ENCODE measurements at places on chromosomes 5 and 9.

DNA sequence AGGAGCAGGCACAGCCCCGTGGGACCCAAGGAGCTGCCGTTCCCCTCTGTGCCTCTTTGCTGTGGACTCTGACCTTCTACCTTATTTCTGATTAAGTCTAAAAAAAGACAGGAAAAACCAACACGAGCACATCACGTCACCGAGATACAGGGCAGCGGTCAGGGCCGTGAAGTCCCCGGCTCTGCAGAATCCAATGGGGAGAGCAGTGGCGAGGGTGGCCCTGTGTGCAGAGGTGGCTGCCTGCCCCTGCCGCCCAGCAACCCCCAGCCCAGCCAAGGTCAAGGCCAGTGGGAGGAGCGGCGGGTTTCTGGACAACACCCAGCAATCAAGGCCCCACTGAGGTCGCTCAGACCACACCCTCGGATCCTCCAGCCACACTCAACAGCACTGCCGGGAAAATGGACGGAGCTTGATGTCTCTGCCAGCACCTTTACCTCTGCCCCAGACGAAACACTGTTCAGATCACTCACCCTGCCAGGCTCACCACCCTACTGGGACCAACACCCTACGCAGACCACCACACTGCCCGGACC lies 32.7 kb upstream of the SLC9A3 start:
- DNase-seq = no peak

DNA sequence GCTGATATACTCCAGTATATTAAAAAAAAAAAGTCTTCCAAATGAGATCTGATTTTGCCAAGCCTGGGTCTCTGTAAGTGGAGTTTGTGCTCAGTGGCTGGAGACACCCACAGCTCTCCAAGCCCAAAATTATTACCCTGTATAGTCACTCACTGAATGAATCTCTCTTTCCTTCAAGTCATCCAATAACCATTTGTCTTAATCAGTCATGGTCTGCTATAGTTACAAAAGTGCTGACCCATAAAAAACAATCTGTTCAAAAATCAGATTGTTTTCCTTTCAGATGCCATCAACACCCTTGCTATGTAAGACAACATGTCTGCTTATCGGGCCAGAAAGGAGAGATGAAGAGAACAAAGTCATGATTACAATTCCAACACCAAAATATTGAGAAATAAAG lies 159.4 kb upstream of the FST start:
- no peak for DNase-seq

DNA sequence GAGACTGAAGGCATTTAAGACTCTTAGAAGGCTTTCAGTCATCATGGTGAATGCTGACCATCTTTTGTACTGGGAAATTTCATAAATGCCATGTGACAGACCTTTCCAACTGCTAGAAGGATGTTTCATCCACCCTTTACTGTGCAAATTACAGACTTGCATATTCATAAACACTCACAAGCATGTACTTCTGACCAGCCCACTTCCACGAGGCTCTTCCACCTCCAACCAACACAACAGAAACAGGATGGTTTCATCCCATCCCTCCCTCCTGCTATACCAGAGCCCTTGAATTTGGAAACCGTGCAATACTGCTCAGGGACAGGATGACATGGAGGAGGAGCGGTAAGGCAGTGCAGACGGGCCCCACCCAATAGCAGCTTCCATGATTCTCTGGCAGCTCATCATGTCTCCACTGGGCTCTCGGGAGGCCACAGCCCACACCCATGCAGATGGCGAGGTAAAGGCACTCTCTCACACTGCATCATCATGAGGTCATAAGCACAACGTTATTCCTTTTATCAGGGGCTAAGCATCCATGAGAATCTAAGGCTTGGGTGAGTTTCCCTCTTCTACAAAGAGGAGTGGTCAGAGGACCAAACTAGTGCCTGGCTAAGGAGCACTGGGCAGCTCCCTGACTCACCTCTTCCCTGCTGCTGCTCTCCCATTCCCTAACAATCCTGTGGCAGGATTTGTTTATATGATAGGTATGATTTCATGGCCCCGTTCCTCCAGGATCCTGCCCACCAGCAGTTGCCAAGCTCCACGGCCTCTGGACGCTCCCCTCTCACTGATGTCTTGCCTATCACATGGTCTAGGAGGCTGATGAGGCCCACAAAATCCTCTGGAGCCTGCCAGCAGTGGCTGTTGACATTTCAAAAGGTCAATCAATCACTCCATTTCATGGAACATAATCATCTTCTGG lies 94.4 kb upstream of the FSTL4 start:
- no peak for DNase-seq

DNA sequence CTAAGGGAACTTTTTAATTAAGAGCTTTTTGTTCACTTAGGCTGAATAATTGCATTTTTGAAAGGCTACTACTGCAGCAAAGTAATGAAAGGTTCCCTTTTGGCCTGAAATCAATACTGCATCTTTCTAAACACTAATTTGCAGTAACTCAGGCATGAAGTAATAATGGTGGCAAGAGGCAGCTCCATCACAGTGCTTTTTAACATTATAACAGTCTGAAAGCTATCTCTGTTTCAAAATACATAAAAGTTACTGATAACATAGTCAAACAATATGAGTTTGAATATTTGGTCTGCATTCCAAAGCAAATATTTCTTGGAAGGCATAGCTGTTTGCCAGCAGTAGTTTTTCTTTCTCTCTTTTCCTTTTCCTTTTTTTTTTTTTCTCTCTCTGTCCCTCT lies 113.4 kb downstream of the FBN2 start:
- no peak for DNase-seq

- no peak for DNase-seq
These were observed 621.2 kb upstream of the CDH6 start for GRCh38 chr5:30572279-30572678.
